ENCODE measurements at places on chromosomes 2 and 18.

- no peak for DNase-seq
These were observed 33.6 kb upstream of the PTMA start for GRCh38 chr2:231674587-231675338.

- DNase-seq = no peak
These were observed 16.6 kb downstream of the NIF3L1 start for GRCh38 chr2:200905618-200906296.

DNA sequence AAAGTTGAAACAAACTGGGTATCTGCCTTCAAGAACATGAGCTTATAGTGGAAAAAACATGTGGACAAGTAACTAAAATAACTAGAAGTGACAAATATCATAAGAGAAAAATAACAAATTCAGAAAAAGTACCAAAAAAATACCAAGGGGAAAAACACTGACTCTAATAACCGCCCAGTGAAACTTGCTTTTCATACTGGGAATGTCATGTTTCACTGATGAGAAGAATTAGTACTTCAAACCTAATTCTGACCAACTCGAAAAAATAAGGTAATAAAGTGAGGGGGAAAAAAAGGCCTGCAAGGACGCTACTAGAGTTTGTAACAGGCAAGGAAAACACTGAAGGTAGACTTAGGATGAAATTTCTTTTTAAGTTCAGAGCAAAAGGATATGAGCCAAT lies 83.6 kb downstream of the RTTN start:
- no peak for DNase-seq

DNA sequence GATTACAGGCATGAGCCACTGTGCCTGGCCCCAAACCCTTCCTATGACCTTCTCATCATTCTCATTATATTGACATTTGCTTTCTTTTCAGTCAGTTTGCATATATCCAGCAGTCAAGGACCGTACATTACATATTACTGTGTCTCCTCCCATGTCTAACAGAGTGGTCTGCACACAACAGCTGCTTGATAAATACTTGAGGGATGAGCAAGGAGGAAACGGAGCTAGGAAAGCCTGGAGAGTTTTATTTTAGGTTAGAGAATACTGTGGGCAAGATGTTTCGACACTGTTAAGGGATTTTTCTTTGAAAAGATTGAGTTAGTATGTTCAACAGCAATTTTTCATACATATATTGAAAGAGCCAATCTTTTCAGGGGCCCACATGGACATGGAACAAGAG lies 76.2 kb upstream of the CHRNA1 start:
- no peak for DNase-seq

DNA sequence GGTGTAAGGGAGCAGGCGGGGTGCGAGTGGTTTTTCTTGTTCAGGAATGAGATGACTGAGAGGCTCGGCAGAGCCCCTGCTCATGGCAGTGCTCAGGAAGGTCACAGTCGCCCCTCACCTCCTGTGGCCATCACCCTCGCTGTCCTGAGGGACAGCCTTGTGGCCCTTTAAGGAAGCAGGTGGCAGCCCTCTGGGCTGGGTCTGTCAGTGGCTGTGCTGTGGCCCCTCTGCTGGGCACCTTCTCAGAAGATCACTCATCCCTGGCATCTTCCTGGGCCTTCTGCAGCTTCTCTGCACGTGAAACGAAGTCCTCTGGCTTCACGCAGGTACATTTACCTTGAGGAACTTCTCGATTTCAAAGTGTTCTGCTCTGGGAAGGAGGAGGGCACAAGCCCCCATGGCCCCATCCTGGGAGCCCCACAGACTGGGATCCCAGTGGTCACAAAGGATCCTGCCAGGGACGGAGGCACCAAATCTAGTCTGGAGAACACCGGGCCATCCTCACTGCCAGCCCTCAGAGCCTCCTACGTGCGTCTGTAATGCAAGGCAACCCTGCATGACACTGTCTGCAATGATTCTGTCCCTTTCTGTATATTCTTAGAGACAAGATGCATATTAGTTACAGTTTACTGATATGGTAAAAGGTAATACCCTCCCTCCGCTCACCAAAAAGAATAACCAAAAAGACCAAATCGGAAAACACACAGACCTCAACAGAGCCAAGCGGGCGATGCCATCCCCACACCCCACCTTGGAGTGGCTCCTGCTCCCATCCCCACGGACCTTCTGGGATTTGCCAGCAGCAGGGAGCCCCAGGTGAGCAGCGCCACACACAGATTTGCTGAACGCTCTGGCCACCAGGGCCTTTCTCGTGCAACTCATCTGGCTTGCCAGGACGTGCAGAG lies 25.9 kb upstream of the FAHD2A start:
- no peak for DNase-seq

- no peak for DNase-seq
These were observed 76.4 kb downstream of the C2orf74 start for GRCh38 chr2:61238219-61239012.

GRCh38 chr2:211159972-211160371 lies 603.6 kb downstream of the CPS1 start:
- no peak for DNase-seq

DNA sequence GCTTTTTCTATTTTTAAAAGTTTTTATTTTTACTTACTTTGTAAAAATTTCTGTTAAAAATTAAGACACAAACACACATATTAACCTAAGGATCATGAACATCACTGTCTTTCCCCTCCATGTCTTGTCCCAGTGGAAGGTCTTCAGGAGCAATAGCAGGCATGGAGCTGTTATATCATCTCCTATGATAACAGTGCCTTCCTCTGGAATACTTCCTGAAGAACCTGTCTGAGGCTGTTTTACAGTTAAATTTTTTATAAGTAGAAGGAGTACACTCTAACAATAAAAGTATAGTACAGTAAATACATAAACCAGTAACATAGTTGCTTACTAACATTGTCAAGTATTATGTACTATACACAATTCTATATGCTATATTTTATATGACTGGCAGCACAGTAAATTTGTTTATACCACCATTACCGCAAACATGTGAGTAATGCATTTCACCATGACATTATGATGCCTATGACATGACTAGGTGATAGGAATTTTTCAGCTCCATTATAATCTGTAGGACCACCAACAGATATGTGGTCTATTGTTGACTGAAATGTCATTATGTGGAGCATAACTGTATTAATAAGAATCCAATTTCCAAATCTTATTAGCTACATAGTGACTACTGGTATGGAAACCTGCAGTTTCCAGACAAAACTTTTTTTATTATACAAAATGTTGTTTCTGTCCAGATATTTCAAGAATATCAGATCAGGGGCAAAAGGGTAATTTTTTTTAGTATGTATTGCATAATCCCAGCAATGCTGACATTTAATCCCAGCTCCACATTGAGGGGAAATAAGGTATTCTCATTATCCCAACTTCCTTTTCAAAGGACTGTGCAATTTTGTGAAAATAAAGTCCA lies 337.2 kb upstream of the SLC39A10 start:
- DNase-seq = no peak

DNA sequence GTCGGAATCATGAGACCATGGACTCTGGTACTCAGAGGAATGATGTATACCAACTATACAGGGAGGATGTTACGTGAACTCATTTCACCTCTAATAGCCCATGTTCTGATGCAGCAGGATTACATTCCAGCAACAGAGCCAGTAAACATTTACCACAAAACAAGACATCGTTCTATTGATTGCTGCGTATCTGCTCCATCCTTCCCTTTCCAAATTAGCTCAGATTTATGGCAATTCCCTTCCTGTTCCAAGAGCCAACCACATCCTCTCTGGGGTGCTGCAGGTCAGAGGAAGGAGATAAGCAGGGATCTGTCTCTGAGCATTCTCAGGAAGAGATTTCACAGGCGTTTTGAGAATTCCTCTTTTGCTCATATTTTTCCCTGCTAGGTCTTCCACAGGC lies 98.3 kb downstream of the KLF7 start:
- DNase-seq = no peak

DNA sequence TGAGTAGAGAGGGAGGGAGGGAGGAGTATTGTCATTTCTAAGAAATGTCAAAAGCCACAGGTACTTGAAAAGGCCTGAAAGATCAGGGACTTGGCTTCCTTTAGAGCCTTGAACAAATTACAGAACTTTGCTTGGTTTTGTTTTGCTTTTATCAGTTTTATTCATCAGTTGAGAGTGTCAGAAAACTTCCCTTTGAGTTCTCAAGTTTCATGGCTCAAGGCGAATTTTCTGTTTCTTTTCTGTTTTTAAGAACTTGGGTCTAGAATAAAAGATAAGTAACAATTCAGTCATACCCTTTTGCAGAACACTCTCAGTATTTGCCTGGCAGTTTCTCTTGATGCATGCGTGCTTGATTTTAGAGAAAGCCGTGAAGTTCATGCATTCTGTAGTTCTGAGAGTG lies 531.9 kb downstream of the PARD3B start:
- DNase-seq = no peak

DNA sequence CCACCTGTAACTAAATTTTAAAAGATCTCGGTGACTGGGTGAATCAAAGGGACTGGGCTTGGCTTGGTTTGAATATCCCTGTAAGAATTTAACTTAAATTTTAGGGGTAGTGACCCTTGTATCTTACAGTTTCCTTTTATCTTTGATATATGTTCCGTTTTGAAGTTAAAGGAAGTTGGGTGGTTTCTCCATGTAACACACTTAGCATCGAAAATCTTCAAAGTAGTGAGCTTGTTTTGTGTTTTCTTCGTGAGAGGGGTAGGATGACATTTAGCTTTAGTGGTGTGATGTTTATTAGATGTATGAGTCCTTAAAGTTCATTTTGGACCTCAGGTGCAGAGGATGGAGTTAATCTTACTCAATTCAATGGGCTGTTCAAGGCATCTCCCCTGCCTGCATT lies 1.6 kb downstream of the WDR7 start:
- DNase-seq = no peak

DNA sequence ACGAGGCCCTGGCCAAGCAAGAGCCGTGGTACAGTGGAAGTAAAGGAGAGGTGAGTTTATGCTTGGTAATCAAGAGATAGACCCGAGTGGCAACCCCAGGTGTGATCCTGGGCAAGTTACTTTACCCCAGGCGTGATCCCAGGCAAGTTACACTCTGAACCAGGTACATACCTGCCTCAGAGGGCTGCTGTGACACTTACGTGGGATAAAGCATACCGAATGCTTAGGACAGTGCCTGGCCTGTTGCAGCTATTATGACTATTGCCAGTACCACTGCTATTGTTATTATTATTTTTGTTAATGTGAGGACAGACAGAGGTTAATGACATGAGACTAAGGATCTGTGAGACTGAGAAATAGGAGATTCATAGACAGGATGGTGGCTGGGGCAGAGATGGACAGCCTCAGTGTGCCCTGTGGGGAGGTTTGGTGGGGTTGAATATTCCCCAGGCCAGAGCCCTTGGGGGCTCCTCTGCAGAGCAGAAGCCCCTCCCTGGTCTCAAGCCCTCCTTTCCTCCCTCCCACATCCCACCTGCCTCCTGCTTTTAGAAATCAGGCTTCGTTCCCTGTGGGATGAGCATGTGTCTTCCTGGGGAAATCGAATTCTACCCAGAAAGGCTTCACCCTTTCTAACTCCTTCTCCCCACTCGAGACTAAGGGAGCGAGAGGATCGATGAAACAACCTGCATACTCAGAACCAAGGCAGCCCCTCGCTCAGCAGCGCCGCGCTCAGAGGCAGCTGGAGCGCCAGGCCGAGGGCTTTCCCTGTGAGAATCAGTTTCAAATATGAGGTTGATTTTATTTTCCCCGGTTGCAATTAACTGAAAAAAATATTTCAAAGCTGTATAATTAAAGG lies 62.0 kb upstream of the SIX3 start:
- DNase-seq = no peak

- DNase-seq = peak; percentile 78
These were observed 31.6 kb downstream of the KCNK3 start for GRCh38 chr2:26723991-26724750.

DNA sequence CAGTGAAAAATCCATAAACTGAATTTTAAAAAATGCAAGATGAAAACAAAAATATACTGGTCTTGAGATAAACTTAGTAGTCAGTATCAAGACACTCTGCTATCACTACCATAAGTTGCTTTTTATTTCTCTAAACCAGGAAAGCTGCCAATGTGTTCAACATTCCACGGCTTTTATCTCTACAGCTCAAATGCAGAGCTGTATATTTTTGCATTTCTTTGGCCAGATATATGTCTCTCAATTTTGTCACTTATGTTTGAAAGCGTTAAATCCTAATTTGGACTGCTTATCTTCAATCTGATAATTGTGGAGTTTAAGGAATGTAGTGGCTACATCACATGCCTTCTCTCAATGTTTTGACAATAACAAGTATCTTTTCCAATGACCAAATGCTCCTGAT lies 609.5 kb downstream of the EPHA4 start:
- no peak for DNase-seq

- DNase-seq = no peak
These were observed 91.4 kb downstream of the MAPK4 start for GRCh38 chr18:50651334-50651733.

DNA sequence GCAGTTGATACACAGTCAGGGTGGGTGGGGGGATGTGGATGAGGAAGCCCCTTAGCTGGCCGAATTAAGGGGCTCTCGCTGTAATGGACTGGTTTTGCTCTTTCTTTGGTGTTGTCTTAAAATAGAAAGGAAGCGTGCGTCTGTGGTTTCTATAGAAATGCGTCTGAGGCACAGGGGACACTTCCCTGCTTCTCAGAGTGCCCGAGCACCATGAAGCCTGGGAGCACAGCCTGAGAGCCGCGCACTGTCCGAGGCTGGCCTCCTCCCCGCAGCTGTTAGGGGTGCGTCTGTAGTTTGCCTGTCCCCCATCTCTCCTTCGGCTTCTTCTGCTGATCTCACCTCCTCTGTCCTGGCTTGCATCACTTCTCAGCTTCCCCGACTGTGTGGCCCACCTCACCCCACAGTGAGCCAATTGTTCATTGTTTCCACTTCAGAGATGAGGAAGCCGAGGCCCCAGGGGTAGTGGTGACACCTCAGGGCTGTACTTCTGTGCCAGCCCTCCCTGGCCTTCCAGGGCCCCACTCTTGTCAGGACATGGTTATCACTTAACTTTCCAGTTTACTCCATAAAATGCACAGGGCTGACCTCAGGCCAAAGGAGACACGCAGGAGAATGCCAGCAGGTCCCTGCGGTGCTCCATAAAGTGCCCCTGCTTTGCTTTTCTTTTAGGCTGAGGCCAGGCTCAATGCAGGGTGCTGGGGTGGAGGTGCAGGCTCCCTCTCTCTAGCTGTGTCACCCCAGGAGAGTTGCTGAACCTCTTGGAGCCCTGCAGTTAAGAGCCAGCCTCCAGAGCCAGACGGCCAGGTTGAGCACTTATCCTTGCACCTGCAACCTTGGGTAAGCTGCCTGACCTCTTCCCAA lies 210.6 kb downstream of the SEPTIN10 start:
- DNase-seq = no peak

DNA sequence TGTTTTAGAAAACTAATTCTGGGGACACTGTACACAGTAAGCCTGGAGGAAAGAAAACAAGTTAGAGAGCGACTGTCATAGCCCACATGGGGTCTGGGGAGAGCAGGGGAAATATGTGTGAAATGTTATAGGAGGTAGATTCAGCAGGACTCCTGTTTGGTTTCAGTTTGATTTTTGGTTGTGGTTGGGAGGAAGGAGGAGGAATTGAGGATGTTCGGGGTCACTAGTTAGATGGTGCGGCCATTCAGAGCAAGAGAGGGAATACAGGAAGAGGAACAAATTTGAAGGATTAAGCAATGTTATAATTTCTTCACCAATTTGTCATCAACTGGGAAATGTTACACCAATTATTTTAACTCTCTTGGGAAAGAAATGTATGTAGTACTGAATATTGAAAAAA lies 25.1 kb downstream of the TTC39C start:
- DNase-seq = no peak
